Large intestine (tissue), 12 donors: ENCODE measurements at places on chromosomes 12 and 14. TPM values are rescaled to one million over a fixed set of nuclear protein-coding genes. Genes with fewer than 3 reads are reported as not detected.

DNA sequence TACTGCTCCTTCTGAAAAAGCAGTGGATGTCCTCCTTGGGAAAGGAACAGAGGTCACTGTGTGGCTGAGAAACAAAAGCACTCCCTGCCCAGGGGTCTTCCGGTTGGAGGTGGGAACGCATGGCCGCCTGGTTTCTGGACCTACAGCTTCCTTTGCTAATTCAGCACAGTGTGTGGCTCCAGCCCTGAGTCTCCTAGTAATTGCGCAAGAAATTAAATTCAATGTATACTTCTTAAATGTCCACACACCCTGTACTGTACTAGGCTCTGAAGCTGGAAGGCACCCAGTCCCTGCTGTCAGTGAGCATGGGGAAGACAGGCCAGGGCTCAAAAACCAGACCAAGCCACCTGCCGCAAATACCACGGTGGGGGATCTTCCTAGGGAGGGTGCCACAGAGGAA, 13.4 kb downstream of the SLC24A4 start:
- DNase-seq = no peak

DNA sequence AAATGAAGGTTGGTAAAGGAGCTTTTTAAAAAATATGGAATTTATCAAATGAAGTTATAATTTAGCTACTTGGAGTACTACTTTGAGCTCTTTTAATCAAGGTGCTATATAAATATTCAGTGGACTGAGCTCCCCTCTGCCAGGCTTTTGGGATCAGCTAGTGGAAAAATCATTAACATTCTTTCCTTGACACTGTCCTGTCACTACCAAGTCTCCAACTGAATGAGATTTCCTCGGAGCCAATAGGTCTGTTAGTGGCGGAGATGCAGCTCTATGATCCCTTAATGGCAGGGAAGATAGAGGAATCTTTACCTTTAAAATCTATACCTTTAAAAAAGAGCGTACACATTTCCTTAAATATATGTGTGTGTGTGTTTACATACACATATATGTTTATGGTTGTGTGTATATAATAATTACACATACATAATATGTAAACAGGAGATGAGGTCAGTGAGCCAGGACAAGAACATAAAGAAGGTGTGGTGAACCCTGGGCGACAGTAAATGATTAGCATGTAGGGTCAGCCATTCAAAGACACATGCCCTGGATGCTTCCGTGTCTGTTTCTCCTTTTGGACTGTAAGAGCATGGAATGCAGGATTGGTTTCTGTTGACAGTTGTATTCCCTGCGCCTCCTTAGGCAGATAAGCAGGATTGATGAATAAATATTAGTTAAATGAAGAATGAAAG, 47.7 kb upstream of the ATP2A2 start:
- peak; percentile 79 for DNase-seq

The MAPK1IP1L gene
- polyA plus RNA-seq = 83.8 TPM

DNA sequence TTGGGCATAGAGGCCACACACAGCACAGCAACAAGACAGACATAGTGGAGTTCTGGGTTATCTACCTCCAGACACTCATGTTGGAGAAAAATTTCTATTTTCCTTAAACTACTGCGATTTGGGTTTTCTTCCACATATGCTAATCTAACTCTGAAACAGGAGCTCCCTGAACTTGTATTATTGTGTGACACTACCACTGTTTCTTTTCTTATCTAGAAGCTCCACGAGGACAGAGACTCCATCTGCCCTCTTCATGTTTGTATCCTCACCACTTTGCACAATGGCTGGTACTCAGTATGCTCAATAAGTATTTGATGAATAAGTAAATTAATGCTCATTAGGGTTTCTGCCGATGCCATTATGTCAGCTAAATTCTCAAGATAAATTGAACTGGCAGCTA, 218.6 kb downstream of the PAX9 start:
- no peak for DNase-seq

DNA sequence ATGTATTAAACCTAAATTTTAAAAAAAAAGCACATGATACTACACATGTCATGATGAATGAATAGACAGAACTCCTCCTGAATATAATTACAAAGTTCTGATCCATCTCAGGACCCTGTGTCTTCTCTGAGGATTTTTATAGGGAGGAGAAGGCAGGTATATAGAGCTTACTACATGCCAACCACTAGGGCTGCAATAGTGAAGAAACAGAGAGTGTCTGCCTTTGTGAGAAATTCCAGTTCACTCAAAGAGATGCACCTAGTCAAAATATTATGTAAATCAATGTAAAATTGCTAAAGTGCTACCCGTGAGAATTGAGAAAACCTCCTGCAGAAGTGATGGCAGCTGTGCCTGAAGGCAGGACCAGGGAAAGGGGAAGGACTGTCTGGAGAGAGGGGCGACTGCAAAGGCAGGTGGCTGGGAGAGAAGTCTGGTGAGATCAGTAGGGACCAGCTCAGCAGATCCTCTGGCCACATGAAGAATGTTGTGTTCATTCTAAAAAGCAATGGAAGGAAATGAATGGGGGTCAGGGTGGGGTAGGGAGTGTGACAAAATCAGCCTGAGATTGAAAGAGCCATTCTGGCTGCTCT, 15.1 kb downstream of the ABHD4 start:
- DNase-seq = no peak

GRCh38 chr12:108063192-108063591, 65.9 kb upstream of the WSCD2 start:
- DNase-seq = no peak

DNA sequence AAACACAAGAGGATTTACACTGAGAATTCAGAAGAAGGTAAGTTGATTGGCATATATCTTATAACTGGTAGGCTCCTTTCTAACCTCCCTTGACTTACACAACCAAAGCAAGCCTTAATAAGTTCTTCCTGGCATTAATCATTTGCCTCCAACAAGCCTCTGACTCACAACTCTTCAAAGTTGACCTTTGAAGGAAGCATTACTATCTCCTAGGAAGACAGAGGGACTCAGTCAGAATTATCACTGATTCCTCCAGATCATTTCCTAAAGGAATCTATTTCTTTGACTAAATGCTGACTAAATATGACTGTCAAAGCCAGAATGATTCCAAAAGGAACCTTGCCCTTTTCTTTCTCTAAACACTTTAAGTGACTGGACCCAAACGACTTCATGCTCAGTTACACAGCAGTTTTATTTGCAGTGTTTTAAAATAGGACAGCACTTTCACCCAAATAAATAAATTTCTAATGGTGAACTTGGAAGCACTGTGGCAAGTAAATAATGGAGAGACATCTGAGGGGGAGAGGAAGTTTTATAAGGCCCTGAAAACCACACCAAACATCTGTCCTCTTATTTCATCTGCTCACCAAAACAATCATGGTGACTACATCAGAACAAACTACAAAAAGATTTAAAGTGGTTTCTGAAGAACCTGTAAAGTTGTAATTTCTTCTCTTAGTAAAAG, 128.2 kb downstream of the KLHL28 start:
- no peak for DNase-seq

DNA sequence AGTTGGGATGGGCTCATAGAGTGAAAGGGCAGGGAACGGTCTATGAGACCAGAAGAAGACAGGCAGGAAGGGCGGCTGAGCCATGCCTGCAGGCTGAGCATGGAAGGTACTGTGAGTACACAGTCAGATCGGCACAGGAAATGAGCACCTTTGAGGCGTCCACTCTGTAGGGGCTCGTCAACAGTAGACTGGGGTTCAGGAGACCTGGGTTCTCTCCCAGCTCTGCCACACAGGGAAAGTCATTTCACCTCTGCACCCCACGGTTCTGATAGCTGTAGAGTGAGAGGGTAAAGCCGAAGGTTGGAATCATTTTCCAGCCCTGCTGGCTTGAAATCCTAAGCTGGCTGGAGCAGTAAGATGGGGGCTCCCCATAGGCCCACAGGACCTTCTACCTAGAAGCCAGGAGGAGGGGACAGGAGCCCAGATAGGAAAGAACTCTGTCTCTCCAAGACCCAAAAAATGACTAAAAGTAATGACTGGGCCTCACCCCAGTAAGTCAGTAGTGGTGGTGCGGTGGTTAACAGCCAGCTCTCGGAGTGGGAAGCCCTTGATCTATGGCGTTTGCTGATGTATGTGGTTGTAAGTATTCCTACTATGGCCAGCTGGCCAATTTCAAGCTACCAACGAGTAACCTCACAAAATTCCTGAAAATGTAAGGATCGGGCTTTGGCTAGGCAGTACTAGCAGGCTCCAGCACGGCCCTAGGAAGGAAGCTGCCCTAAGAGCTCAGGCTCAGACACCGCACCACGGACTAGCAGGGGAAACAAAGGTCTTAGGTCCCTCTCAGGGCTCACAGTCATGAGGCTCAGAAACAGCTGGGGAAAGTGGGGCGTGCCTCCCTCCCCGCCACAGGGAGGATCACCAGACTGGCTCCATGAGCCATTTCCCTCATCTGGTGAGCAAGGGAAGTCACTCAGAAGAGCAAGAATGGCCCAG, 10.3 kb upstream of the CD27 start:
- no peak for DNase-seq

DNA sequence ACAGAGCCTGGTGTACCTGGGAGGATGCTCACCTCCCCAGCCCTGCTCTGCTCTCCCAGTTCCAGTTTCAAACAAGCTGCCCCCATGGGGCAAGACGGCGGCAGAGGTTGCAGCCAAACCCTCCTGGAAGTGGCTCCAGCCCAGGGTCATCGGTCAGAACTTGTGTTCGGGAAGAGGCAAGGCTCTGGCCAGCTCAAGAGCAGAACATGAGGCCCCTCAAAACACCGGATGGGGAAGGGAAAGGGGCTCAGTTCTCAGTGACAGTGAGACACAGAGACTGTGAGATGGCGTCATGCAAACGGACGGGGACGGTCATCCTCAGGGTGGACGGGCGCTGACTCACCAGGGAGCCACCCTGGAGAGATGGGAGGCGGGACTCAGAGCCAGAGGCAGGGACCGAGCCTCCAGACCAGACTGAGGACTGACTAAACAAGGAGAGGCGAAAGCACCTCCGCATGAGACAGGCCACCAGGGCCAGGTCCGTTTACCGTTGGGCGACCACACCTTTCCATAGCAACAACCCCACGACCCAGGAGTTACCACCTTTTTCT, 63.9 kb upstream of the GALNT9 start:
- DNase-seq = no peak

GRCh38 chr12:83102499-83102898, 415.8 kb downstream of the TMTC2 start:
- DNase-seq = no peak

DNA sequence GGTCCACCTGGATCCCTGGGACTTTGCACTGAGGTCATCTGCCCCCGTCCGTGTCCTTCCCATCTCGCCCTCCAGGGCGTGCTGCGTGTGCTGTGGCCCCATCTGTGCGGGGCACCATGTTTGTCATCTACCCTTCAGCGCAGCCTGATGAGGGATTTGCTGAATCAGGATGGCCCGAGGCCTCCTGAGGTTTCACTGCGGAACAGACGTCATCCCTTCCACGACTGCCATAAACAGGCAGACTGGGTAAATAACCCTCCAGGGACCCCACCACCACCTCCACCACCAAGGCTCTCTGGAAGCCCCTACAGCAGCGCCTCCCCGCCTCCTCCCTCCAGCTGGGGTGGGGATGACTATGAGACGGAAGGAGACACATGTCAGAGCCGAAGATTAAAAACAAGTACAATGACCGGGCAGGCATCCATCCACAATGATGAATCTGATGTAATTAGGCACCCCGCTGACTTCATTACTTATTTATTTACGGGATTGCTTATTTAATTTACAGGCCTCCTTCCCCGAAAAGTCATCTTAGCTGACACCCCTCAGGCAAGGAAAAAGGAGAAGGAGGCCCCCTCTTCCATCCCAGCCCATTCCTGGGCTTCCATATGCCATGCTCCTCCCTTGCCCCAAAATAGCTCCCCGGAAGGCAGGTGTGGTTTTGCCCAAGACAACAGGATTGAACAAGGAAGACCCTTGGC, 39.4 kb downstream of the NCOR2 start:
- no peak for DNase-seq

The EEA1 gene
- 15.5 TPM for polyA plus RNA-seq

GRCh38 chr12:49049566-49050224, 10.9 kb downstream of the KMT2D start:
- no peak for DNase-seq

GRCh38 chr14:91484186-91484585, 25.9 kb downstream of the PPP4R3A start:
- DNase-seq = no peak

- no peak for DNase-seq
Measured at GRCh38 chr12:55820679-55821078, 2.8 kb downstream of the ORMDL2 start.
